ENCODE measurements at places on chromosomes 6 and 20.

GRCh38 chr6:56242346-56242745 lies 5.0 kb downstream of the COL21A1 start:
- DNase-seq, result peak; percentile 66

GRCh38 chr6:89950879-89951391 lies 56.7 kb downstream of the GJA10 start:
- DNase-seq, result no peak

DNA sequence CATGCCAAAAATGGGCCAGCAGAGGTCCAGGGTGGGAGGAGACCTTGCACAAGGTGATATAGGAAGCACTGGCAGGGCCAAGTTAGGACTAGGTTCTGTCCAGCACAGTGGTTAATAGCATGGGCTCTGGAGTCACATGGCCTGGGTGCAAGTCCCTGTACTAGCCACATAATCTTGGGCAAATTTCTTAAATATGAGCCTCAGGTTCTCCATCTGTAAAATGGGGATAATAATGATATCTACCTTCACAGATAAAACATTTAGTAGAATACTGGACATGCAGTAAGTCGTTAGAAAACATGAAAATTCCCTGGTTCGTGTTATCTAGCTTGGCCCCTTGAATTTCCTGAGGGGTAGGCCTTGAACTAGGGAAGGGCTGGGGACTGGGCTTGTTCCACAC lies 6.2 kb downstream of the CTSA start:
- DNase-seq, result no peak

- DNase-seq, result no peak
Observed at GRCh38 chr20:25549172-25549773, 36.1 kb downstream of the NINL start.

DNA sequence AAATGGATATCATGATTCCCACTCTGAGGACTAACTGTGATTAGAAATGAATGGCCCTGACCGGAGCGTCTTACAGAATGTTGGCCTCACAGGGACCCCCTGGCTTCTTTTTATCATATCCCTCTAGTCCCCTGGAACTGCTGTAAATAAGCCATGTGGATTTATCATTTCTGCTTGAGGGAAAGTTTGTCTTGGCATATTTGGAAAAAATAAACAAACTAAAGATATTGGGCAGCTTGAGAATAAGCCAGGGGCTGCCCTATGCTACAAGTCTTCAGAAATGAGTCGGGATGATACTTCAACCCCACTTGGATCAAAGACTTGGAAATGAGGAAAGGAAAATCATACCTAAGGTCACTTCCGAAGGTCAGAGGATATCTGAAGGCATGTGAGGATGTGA lies 179.1 kb downstream of the THBS2 start:
- DNase-seq, result no peak

DNA sequence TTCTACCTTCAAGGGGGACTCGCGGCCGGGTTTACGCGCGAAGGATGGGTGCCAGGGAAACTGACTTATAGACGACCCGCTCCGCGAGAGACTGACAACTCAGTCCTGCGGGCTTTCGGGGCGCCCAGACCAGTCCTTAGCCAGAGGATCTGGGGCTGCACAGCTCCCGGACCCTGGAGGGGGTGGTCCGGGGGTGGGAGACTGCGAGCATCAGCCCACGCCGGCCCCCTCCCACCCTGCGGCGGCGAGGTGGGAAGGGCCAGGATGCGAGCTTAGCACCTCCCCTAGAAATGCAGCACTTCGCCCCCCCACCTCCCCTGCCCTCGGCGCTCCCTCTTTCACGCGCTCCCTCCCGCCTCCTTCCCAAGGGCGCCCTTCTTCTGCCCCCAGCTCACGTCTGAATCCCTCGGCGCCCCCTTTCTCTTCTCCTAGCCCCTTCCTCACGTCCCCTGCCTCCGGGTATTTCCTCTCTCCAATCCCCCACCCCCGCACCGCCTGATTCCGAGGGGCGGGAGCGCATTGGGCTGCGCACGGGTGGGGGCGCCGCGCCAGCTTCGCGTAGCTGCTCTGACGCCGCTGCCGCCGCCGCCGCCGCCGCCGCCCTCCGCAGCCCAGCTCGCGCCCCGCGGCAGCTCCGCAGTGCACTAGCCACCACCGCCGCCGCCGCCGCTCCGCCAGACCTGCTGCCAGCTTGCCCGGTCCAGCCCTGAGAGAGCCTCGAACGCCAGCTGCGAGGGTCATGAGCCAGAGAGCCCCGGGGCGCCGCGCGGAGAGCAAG lies at the start of gene SLC32A1:
Gene SLC32A1 (plus strand): TSS at position 639 of the 778 bp plus-strand sequence. CDS start 239 bp downstream, outside the sequence.
- peak; percentile 53 for DNase-seq

DNA sequence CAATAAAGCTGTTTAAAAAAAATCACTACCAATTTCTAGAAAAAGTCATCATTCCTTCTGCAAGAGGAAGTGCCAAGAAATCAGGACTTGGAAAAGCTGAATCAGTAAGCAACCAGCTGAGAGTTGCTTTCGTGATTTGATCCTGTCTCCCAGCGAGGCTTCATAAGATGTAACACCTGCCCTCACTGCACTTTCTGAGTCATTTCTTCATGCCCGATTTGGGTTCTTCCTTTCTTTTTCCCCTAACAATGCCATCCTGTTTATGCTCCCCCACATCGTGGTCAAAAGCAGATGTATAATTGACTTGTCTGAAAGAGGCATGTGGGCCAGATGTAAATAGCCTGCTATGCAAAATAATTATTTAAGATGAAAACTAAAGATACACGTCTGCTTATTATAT lies 52.1 kb downstream of the RIPOR2 start:
- DNase-seq, result no peak

DNA sequence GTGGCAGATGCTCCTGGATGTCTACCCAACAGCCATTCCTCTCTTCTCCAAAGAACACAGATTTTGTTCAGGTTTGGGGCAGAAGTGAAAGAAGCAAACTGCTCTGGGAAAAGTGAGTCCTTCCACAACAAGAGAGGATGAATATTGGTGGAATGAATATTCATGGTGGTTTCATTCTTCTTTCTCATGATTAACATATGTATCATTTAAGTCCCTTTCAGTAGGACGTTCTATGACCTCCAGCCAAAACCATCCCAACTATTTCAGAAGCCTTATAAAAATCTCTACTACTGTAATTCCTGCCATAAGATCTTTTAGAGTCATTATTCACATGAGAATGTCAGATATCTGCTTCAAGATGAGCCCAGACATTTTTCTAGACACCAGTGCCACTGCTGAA lies 44.4 kb downstream of the MDN1 start:
- no peak for DNase-seq

- DNase-seq, result no peak
Observed at GRCh38 chr6:47091886-47092668, 49.9 kb upstream of the ADGRF1 start.

Measured in NCI-H1930 (cell line).